ENCODE measurements at places on chromosomes 3 and 15. TPM values are rescaled to one million over a fixed set of nuclear protein-coding genes. Genes with fewer than 3 reads are reported as not detected.

- no peaks in the 10 kb centered on the region for H3K4me1 ChIP-seq
- no peak overlapping the region for H3K27ac ChIP-seq
- no peaks in the 10 kb centered on the region for H3K36me3 ChIP-seq
- no peak for DNase-seq
- no peaks in the 10 kb centered on the region for H3K27me3 ChIP-seq
Measured at GRCh38 chr3:139202226-139202958, 141.4 kb upstream of the MRPS22 start.

DNA sequence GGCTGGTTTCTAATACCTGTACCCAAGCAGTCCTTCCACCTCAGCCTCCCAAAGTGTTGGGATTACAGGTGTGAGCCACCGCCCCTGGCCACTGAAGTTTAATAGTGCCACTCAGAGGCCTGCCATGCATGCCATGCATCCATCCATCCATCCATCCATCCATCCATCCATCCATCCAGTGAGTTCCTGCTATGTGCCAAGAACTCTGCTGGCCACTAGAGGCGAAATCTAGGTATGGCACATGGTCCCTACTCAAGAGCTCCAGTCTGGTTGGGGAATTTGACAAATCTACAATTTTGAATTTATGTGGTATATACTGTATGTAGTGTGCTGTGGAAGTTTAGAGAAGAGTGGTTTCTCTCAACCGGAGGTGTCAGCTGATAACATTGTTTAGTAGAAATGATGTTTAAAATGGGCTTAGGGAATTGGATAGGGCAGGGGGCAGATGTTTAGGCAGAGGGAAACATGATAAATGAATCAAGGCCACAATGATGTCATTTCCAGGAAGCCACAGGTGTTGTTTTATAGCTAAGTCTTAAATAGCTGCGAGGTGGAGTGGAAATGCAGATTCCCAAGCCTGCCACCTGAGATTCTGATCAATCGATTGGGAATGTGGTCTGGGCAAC, 384.4 kb upstream of the C2CD4B start:
- H3K36me3 ChIP-seq, result no peaks in the 10 kb centered on the region
- no peak for DNase-seq
- no peak overlapping the region for H3K4me3 ChIP-seq
- no peak overlapping the region for H3K27ac ChIP-seq

GRCh38 chr3:187291001-187291511, 481 bp downstream of the MASP1 start:
- DNase-seq, result no peak
- H3K4me3 ChIP-seq, result peak overlapping the region; percentile 71
- H3K27ac ChIP-seq, result peak overlapping the region; percentile 88

DNA sequence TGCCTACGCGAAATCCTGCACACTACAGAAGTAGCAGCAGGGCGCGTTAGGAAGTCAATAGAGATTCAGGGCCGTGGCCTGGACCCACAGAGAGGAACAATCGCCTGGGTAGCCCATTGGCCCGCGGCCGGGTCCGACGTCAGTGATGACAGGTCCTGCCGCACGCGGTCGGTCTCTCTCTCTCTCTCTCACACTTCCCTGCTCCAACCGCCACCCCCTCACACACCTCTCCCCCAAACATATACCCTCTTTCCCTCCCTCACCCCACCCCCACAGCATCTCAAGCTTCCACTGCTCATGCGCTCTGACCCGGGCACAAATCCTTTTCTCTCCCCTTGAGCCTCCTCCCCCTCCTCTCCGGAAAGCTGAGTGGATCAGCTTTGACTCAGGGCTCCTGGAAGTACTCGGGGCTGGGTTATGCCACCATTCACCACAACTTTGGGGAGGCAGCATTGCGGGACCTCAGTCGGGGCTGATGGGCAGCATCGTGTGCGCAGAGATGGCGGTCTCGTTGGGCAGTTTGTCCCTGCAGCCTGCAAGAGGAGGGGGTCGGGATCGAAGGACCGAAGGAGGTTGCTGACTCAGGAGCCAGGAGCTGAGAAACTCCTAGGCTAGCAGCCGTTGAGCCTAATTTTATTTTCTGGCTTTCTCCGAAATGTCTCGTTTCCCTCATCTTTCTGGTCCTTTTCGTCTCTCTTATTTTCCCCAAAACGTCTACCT, 9.0 kb downstream of the ZIC4 start:
- H3K27ac ChIP-seq, result no peak overlapping the region
- no peaks in the 10 kb centered on the region for H3K36me3 ChIP-seq
- no peak overlapping the region for H3K4me3 ChIP-seq
- DNase-seq, result no peak
- peaks cover 32% of the 10 kb centered on the region for H3K4me1 ChIP-seq

The PLA2G4E gene
- not detected for total RNA-seq

The CPLX3 gene
- total RNA-seq, result 1.2 TPM

The LMLN gene
- total RNA-seq, result 10.6 TPM

DNA sequence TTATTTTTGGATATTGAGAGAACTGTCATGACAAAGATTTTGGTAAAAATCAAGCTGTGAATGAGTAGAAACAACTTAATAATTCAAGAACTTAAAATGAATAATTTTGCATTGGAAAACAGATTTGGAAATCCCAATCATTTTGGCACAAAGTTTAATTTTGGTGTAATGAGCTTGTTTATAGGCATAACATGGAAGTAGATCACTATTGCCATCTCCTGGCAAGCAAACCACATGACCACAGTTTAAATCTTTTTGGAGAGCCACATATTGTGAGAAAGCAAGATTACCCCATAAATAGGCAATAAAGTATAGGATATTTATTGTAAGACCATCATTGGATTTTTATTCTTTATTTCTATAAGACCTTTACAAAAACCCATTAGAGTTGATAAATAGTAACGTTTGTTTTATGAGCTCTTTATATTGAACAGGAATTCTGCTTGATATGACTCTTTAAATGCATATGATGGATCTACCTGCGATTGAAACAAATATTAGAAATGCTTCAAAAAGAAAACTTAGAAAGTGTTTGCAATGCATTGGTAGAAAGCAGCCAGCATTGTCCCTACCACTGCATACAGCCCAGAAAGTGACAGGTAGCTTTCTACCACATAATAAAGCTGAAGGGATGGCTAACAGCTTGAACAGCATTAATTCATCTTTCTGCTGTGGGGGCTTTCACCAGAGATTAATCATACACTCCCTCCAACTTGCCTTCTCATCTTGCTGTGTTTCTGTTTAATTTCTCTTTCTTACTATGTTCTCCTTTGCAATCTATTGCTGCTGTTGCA, 766.8 kb downstream of the TBL1XR1 start:
- no peak overlapping the region for H3K4me3 ChIP-seq
- no peaks in the 10 kb centered on the region for H3K4me1 ChIP-seq
- H3K27ac ChIP-seq, result no peak overlapping the region
- no peaks in the 10 kb centered on the region for H3K27me3 ChIP-seq
- DNase-seq, result no peak

DNA sequence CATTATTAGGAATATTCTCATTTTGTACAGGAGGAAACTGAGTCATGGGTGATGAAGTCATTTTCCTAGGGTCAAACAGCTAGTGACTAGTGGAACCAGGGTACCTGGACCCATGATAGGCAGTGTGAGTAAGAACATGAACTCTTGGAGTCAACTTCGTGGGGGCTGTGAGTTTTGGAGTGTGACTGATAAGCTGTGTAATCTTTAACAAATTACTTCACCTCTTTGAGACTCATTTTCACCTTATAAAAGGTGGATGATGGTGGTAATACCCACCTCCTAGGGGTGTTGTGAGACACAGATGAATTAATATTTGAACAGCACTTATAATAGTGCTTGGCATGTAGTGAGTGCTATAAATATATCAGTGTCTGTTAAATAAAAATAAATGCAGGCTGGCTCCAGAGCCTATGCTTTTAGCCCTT, 9.1 kb downstream of the SEMA6D start:
- H3K27ac ChIP-seq, result peak overlapping the region; percentile 90
- DNase-seq, result no peak
- no peaks in the 10 kb centered on the region for H3K27me3 ChIP-seq
- peaks cover 94% of the 10 kb centered on the region for H3K4me1 ChIP-seq
- H3K4me3 ChIP-seq, result peak overlapping the region; percentile 20

DNA sequence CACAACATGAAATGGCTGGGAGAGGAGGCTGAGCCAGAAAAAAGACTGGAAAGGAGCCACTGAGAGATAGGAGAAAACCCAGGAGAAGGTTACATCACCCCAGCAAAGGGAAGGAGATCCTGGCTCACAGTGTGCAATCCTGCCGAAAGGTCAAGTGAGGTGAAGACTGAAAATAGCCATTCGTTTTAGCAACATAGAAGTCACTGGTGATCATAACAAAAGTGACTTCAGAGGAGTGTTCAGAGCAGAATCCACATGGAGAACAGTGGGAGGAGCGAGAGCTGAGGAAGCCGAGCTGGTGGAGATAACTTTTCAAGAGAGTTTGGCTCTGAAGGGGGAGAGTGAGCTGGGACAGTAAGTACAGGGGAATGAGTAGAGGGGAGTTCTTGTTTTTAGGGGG, 5.4 kb upstream of the HEG1 start:
- DNase-seq, result peak; percentile 66
- H3K27me3 ChIP-seq, result no peaks in the 10 kb centered on the region
- H3K4me1 ChIP-seq, result peaks cover 71% of the 10 kb centered on the region

GRCh38 chr3:37709946-37710640, 151.6 kb upstream of the CTDSPL start:
- H3K27me3 ChIP-seq, result no peaks in the 10 kb centered on the region
- no peak overlapping the region for H3K4me3 ChIP-seq
- H3K36me3 ChIP-seq, result peaks cover 3% of the 10 kb centered on the region

GRCh38 chr3:194009019-194009418, 126.9 kb upstream of the HES1 start:
- H3K27ac ChIP-seq, result no peak overlapping the region
- no peak overlapping the region for H3K4me3 ChIP-seq
- no peak for DNase-seq
- no peaks in the 10 kb centered on the region for H3K36me3 ChIP-seq
- H3K27me3 ChIP-seq, result peaks cover 92% of the 10 kb centered on the region
- H3K4me1 ChIP-seq, result peaks cover 25% of the 10 kb centered on the region

- peak overlapping the region; percentile 87 for H3K27ac ChIP-seq
- peaks cover 10% of the 10 kb centered on the region for H3K27me3 ChIP-seq
- no peaks in the 10 kb centered on the region for H3K36me3 ChIP-seq
- DNase-seq, result no peak
- peaks cover 26% of the 10 kb centered on the region for H3K4me1 ChIP-seq
- H3K4me3 ChIP-seq, result peak overlapping the region; percentile 76
Measured at GRCh38 chr3:50226888-50227389, 9.1 kb upstream of the GNAI2 start.

The SOX14 gene
- total RNA-seq, result not detected

The CDC25A gene
- total RNA-seq, result 0.52 TPM

DNA sequence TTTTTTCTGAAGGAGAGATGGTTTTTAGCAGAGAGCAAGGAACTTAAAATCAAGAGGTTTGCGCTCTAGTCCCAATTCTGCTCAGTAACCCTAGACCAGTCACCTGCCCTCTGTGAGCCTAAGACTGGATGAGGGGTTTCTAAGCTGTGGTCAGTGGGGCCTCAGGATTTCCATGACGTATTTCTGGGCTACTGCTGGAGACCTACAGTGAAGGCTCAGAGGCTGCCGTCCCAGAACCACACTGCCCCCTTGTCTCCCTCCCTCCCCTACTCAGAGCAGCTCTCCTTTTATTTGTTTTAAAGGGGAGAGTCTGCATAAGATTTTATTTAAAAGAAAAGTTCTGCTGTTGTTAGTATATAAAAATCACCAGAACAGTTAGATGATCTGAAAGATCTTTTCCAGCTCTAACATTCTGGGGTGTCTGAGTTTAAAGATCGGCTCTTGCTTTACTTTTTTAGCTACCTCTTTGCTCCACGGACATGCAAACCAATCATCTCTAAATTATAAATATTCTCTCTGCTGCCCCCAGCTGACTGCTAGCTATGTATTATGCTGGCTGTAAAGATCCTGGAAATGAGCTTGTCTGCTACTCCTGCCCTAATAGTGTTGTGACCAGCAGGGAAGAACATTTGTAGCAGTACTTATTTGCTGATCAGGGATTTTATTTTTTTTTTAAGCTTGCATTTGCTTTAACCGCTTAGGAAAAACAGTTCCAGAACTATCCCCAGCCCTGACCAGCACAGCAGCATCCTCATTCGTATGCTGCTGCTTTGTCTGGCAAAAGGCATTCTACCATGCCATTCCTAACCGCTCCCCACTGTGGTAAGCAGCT, 28.6 kb upstream of the NDUFB4 start:
- no peak for DNase-seq
- H3K36me3 ChIP-seq, result no peaks in the 10 kb centered on the region
- peak overlapping the region; percentile 52 for H3K4me3 ChIP-seq

- no peaks in the 10 kb centered on the region for H3K27me3 ChIP-seq
- H3K4me1 ChIP-seq, result peaks cover 56% of the 10 kb centered on the region
- peaks cover 24% of the 10 kb centered on the region for H3K36me3 ChIP-seq
- H3K27ac ChIP-seq, result no peak overlapping the region
- H3K4me3 ChIP-seq, result no peak overlapping the region
- DNase-seq, result no peak
Measured at GRCh38 chr3:17183951-17184550, 299.3 kb downstream of the PLCL2 start.

The WNT7A gene
- total RNA-seq, result not detected

DNA sequence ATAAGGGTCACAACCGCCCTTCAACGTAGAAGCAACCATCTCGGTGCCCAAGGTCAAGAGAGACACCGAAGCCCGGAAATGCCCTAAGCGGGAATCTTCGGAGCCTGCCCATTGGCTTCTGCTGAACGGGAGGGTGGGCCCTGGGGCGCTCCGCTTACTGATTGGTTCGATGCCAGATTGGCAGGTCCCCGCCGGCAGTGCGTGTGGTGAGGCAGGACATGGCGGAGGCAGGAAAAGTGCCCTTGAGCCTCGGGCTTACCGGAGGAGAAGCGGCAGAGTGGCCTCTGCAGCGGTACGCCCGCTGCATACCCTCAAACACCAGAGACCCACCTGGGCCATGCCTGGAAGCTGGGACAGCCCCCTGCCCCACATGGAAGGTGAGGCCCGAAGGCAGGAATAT, at the start of gene REC114:
TSS of gene REC114 (plus strand) at position 197 of the 400 bp plus-strand sequence. CDS start at position 219, 22 bp downstream.
- DNase-seq, result no peak
- peaks cover 37% of the 10 kb centered on the region for H3K27me3 ChIP-seq
- H3K4me1 ChIP-seq, result no peaks in the 10 kb centered on the region
- no peak within 1 kb of the TSS for H3K27ac ChIP-seq

- H3K27ac ChIP-seq, result no peak overlapping the region
- DNase-seq, result no peak
- no peaks in the 10 kb centered on the region for H3K36me3 ChIP-seq
- H3K27me3 ChIP-seq, result peaks cover 41% of the 10 kb centered on the region
- H3K4me1 ChIP-seq, result peaks cover 9% of the 10 kb centered on the region
- no peak overlapping the region for H3K4me3 ChIP-seq
Measured at GRCh38 chr15:69809421-69809820, 288.3 kb downstream of the TLE3 start.

Data from left ventricle myocardium inferior (tissue), 1 donor.